ENCODE measurements at places on chromosomes 1 and 21.
A peak's percentile ranks its signal among the peaks of the same experiment; 100 is the strongest.

- no peak for DNase-seq
Observed at GRCh38 chr1:207404849-207405525, 49.1 kb upstream of the CR2 start.

GRCh38 chr1:168483539-168483938, 60.3 kb downstream of the XCL2 start:
- DNase-seq: no peak

GRCh38 chr1:220878191-220879075, 810 bp upstream of the HLX start:
- no peak for DNase-seq

DNA sequence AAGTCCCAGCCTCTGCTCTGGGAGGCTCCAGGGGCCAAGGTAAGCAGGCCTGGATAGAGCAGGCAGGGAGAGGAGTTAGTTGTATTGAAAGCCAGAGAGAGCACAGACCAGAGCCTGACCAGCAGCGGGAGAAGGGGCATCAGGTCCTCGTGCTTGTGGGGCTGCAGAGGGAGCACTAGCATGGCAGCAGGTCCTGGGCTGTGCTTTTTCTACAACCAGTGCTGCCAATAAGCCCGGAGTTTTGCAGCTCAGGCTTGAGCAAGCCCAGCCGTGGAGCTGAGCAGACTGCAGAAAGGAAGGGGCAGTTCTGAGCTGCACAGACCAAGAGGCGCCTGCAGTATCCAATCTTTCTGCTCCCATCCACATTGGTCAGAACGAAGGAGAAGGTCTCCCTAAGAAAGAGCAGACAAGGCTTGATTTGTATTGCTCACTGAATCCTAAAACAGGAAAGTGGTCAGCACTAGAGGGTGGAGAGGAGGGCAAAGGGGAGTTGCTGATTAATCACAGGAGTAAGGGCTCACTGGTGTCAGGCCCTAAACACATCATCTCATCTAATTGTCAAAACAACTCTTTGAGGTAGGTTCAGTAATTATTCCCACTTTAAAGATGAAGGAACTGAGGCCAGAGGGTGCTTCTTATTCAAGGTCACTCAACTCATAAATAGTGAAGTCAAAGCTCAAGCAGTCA, 2.7 kb downstream of the DENND2D start:
- DNase-seq: no peak

DNA sequence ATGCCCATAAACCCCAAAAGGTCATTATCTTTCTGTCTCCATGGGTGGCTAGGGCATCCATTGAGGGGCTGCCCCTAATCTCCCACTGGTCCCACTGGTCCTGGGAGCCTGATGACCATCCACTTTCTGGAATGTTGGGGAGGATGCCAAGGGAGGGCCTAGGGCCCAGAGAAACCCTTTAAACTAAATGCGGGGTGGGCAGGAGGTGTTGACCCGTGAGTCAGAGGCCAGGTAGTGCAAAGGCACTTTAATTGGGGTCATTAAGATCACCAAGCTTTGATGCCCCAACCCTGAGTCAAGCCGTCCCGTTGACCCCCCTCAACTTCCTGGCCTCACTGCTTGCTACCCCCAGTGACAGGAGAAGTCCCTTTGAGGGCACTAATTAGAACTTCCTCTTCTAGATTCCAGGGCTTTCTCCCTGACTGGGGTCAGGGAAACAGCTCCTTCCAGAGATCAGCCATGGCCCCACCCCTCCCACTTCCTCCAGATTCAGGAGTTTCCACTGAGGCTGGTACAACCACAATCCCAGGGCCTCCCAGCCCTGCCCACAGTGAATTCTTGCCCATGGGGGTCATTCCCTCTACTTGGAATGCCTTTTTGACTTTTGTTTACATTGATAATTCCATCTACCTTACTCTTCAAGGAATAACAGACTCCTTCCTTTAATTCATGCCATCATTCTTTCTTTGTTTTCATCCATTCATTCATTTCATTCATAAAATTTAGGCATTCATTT, 15.5 kb upstream of the SERINC2 start:
- DNase-seq: no peak

DNA sequence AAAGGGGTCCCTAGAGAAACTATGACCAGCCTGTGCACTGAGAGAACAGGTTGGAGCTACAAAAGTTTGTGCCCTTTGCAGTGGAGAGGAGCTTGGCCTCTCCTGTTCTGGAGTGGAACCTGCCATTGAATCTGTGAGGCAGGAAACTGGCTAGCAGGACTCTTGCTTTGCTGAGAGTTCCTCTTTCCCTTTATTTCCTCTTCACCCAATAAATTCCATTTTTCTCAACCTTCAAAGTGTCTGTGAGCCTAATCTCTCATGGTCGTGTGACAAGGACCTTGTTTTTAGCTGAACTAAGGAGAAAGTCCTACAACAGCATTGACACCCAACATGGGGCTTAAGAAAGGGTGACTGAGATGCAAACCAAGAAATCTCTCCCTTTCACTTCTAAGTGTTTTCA, 42.7 kb upstream of the FASLG start:
- no peak for DNase-seq

GRCh38 chr1:180103819-180104218, 50.9 kb upstream of the QSOX1 start:
- no peak for DNase-seq

DNA sequence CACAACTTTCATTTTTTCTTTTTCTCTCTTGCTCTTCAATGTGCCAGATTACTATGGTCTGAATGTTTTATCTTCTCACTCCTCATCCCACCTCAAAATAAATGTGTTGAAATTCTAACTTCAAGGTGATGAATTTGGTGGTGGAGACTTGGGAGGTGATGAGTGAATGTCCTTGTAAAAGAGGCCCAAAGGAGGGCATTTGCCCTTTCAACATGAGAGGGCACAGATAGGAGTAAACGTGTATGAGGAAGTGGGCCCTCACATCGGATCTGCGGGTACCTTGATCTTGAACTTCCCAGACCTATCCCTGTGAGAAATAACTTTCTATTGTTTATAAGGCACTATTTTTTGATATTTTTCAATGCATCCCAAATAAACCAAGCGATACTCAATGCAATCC, 412.3 kb upstream of the ADGRL2 start:
- no peak for DNase-seq

DNA sequence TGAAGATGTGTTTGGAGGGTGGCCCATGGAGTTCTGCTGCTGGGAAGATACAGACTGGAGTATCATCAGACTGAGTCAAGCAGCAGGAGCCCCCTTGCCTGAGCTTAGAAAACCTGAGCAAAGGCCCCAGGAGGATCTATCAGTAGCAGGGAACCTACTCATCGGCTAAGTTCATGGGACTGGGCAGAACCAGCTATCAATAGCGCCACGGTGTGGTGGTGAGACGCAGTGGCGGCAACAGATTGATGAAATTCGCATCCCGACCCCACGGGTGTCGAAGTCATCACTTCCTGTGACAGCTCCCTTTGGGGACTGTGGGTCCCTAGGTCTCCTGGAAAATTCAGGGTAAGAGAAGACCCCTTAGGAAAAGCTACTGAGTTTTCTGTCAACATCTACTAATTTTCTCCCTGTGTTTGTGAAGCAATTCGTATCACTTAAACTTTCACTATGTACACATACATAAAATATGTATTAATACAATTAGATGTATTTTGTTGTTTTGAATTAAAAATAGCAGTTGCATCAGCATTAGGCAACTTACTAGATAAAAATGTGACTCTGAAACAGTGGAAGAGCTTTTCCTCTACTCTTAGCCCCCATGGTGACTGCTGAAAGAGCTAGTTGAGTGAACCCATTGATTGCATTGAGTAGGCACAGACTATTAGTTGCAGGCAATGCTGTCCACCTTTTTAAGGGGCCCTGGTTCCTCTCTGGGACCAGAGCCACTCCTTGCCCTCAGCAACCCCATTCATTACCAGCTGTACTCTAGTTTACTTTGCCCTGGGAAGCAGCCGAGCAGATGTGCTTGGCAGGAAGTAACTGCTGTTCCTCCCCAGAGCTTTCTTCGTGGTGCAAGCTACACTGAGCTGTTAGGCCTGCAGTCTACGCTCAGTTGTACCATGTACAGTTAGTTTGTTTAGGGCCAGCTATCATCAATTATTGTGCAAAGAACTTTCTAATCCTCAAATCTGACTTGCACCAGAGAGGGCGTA, 7.3 kb upstream of the CACNA1S start:
- no peak for DNase-seq

DNA sequence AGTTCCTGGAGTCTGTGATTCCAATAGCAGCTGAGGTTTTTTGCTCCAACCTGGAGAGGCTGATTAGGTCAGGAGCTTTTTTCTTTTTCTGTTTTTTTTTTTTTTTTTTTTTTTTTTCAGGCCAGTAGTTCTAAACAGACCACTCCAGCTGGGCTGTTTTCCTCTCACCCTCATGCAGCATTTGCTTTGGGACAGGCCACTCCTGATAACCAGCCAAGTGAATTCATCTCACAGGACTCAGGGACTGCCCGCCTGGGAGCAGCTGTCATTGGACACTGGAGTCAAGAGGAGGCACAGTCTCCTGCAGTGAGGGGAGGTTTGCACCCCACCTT, 22.9 kb downstream of the PLXNA2 start:
- DNase-seq: no peak

GRCh38 chr1:151976858-151977257, 16.8 kb downstream of the S100A10 start:
- peak; percentile 25 for DNase-seq

DNA sequence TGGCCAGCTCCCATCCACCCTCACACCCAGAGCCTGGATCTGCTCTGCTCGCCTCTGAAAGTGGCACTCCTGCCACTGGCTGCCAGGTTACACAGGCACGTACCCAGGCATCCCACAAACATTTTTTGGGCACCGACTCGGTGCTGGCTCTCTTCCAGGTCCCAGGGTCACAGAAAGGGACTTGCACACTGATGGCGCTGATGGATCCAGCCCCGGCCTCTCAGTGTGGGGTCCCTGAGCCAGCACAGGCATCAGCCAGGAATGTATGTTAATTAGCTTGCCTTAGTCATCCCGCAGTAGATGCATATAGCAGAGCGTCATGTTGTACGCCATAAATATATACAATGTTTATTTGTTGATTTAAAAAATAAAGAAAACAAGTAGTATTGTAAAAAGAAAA, 537.2 kb downstream of the NPHP4 start:
- DNase-seq: no peak

GRCh38 chr1:45493116-45493697, 2.2 kb upstream of the TESK2 start:
- peak; percentile 62 for DNase-seq
